ENCODE measurements at places on chromosomes 16 and 17. TPM values are rescaled to one million over a fixed set of nuclear protein-coding genes. Genes with fewer than 3 reads are reported as not detected.

Gene KLHDC4
- total RNA-seq: 40.4 TPM

Gene KCNJ2
- 0.82 TPM for total RNA-seq

Gene CX3CL1
- total RNA-seq: 22.0 TPM

Gene C17orf78
- not detected for total RNA-seq

Gene CCL1
- total RNA-seq: not detected

Gene RGS9
- 10.1 TPM for total RNA-seq

Gene HAP1
- 1.6 TPM for total RNA-seq

Gene CMTM1
- total RNA-seq: 4.3 TPM

Gene KRT32
- total RNA-seq: not detected

Gene CACNA1H
- total RNA-seq: 6.7 TPM

GRCh38 chr16:84546669-84547545 is 42.4 kb upstream of the MEAK7 start:
- DNase-seq: no peak

DNA sequence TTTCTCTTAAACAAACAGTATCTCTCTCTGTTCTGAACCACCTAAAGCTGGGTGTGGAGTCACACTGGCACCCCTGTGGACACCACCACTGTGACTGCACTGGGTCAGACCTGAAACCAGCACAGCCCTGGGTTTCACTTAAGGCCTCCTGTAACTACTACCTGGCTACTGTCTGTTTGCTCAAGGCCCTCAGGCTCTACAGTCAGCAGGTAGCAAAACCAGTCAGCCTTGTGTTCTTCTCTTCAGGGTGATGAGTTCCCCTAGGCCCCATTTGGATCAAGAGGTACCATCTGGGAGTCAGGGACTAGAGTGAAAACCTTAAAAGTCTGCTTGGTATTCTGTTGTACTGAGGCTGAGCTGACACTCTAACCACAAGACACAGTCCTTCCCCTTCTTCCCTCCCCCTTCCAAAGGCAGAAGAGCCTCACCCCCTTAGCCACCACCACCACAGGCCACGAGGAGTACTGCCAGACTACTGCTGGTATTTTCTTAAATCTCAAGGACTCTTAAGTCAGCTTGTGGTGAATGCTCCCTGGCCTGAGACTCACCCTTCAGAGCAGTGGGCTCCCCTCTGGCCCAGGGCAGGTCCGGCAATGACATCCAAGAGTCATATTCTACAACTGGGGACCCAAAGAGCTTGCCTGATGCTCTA is 153.2 kb upstream of the MON1B start:
- DNase-seq: no peak

- DNase-seq: no peak
These were observed 57.3 kb downstream of the MGAT5B start for GRCh38 chr17:76925441-76925891.

DNA sequence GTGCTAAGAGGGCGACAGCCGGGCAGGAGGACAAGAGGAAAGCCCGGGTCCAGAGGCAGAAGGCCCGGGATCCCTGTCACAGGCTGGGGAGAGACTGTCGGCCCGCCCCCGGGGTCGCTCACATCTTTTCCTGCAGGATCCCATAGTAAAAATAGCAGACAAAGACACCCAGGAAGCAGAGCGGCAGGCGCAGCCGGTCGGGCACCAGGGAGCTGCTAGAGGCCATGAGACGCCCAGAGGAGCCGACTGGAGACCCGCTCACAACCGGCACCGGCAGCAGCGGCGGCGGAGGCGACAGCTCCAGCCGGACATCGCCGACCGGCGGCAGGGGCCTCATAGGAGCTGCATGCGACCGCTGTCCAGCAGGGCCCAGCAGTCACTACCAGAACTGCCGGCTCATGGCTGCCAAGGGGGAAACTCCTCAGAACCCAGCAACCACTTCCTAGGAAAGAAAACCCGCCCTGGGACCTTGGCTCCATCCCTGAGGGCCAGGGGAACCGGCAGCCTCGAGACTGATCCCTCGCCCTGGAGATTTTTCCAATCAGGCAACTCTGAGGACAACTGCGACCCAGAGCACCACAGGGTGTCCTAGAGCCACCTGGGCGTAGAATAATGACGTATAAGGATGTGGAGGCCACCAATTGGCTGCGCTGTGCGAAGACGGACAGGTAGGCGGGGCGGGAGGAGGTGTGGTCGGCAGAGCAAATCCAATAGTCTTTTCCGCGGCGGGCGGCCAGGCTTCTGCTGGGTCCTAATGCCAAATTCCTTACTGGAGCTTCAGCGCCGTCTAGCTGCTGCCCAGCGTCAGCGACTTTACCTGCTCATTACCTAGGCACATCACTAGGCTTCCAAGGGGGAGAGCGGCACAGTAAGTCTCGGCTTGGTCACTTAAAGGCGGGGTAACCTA is at the start of gene SLC35B1:
Gene SLC35B1, minus strand, starts transcription at position 357 of the 907 bp plus-strand sequence. Its CDS starts 131 bp downstream, at position 226.
- peak; percentile 98 for DNase-seq

- no peak for DNase-seq
These were observed 23.6 kb downstream of the ADAD2 start for GRCh38 chr16:84214451-84215066.

GRCh38 chr16:75024594-75024993 is 25.8 kb downstream of the ZNRF1 start:
- no peak for DNase-seq

GRCh38 chr17:16438173-16438556 is 22.8 kb downstream of the TRPV2 start:
- DNase-seq: no peak

DNA sequence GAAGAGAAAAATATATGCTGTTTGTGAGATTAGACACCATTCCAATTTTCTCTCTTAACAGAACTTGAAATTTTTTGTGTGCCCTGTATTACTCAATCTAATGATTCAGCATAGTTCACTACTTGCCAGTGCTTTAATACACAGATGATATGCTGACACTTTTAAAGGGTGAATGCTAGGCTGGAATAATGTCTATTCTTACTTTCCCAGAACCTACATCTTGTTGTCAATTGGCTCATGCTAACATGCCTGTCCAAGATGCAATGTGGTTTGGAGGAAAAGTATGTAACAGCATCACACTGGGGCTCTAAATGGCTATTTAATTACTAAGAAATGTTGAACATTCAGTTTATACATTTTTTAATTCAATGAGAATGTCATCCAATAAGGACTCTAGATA is 7.6 kb upstream of the MAP2K6 start:
- no peak for DNase-seq

DNA sequence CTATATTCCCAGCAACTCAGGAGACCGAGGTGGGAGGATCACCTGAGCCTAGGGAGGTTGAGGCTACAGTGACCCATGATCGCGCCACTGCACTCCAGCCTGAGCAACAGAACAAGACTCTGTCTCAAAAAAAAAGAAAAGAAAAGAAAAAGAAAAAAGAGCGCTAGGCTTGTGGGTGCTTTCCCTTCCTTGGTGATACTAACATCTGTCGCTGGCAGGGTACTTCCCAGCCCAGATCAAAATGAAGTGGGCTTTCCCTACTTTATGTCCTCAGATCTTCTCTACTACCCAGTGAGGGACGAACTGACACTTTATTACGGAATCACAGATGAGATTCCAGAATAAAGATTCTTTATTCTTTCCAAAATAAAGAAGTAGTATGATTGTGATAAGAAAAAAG is 103.8 kb upstream of the NOL11 start:
- no peak for DNase-seq

- no peak for DNase-seq
These were observed 79.1 kb downstream of the RAB11FIP4 start for GRCh38 chr17:31470592-31470991.

GRCh38 chr17:34712481-34713195 is 133.3 kb downstream of the TMEM132E start:
- DNase-seq: no peak

GRCh38 chr16:1335996-1336395 is 2.6 kb downstream of the BAIAP3 start:
- no peak for DNase-seq

- DNase-seq: no peak
These were observed 231.5 kb downstream of the MRTFB start for GRCh38 chr16:14302399-14303181.

DNA sequence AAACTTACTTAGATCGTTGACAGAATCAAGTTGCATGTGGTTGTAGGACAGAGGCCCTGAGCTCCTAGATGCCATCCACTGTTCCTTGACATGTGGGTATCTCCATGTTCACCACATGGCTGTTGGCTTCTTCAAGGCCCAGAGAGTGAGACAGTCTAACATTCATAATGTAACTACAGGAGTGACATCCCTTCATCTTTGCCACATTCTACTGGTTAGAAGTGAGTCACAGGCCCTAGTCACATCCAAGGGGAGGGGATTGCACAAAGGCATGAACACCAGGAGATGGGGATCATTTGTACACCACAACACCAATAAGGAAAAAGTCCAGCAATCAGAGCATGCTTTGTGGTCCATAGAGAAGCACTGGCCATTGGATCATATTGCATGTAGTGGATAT is 56.6 kb downstream of the WSCD1 start:
- no peak for DNase-seq

DNA sequence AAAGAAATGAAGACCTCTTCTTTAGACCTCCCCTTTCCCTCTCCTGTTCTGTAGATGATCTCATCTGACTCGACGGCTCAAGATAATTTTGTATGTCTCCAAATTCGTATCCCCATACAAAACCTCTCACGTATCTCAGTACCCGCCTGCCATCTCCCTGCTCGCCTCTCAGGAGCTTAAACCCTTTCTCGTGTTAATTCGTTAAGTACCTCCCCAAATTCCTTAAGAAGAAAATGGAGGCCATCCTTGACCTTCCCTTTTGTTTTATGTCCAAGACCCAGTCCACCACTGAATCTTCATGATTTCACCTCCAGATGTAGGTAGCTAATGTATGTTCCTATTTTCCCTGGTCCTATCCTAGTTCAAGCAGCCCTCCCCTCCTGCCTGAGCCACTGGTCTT is 41.6 kb downstream of the OR3A1 start:
- DNase-seq: no peak

- DNase-seq: no peak
These were observed 443.0 kb upstream of the CCL2 start for GRCh38 chr17:33811984-33812577.

DNA sequence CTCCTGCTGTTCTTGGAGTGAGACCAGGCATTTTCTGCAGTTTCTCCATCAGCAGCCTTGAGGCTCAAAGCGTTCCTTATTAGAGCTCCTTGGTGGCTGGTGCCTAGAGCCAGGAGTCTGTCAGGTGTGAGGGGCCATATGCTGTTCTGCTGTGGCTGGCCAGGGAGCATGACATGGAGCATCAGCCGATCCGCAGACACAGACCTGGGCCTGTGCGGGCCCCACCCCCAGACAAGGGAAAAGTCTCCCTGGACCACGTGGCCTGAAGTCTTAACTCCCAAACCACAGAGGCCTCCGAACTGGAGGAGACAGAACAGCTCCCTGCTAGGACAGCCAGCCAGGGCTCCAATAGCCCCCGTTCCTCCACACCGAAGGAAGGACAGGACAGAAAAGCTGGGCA is 162.7 kb upstream of the CIBAR2 start:
- DNase-seq: no peak

GRCh38 chr16:19419698-19420075 is 2.0 kb downstream of the TMC5 start:
- no peak for DNase-seq

Data from kidney epithelial cell (primary cell).